ENCODE measurements at places on chromosomes 6 and 20.

- DNase-seq, result no peak
Measured at GRCh38 chr6:45382391-45382790, 4.7 kb upstream of the SUPT3H start.

- peak; percentile 25 for DNase-seq
Measured at GRCh38 chr20:58433759-58434158, 44.7 kb downstream of the VAPB start.

DNA sequence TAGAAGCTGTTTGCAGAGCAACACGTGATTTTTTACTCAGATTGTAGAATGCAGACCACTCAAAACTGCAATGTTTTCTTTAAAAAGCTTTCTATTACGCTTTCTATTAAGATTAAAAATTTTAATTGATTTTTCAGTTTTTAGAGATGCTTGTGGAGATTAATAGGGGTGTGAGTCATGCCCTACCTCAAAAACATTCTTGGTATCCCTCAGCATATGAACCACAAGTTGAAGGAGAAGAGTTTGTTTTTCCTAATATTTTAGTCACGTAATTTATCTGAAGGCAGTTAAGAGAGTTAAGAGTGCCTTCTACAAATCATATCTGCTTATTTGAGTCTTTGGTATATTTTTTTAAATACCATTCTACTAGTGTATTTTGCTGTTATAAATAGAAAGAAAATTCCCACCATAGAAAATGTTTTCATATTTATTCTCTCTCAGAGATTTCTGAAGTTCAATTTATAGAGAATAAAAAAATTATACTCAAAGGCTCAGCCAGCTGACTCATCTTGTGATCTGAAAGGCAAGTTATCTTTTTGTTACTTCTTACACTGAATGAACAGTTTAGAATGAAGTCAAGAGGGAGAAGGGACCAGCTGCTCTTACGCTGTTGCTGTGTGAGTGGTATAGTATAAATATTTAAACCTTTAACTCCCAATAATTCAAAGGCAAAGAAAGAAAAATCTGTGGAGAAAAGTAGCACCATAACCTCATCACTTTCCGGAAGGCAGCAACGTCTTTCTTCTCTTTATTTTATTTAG lies 7.6 kb downstream of the RIPOR2 start:
- DNase-seq, result no peak

DNA sequence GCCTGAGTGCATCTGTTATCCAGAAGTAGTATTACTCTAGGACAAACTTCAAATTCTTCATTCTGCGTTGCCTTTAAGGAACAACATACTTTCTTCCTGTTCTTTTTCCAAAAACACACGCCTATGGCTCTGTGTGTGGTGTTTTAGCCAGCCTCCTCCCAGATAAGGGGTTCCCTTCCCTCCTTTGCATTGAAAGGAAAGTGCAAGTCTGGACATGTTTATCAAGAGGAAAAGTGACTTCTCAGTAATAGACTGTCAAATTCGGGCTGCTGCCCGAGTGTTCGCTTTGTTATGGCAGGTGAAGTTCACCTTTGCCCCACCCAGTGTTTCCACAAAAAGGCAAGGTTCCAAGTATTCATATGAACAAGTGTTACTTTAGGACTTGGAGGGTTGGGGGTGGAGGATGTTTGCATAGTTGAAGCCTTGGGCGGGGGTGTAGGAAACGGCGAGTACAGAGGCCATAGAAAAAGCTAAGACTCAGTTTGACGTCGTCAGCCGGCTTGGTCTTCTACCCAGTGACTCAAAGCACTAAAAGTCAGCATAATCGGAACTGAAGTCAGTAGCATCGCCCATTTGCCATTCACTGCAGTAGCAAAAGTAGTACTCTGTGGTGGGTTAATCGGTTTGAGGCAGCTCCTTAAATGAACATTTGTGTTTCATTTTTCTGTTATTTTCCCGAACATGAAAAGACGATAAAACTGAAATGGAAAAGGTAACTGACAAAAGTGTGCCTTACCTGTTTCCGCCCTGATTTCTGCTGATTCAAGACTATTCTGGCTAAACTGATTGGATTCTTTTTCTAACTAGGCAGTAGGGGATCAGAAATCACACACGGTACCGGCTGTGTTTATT lies 12.5 kb downstream of the PRDM1 start:
- no peak for DNase-seq

DNA sequence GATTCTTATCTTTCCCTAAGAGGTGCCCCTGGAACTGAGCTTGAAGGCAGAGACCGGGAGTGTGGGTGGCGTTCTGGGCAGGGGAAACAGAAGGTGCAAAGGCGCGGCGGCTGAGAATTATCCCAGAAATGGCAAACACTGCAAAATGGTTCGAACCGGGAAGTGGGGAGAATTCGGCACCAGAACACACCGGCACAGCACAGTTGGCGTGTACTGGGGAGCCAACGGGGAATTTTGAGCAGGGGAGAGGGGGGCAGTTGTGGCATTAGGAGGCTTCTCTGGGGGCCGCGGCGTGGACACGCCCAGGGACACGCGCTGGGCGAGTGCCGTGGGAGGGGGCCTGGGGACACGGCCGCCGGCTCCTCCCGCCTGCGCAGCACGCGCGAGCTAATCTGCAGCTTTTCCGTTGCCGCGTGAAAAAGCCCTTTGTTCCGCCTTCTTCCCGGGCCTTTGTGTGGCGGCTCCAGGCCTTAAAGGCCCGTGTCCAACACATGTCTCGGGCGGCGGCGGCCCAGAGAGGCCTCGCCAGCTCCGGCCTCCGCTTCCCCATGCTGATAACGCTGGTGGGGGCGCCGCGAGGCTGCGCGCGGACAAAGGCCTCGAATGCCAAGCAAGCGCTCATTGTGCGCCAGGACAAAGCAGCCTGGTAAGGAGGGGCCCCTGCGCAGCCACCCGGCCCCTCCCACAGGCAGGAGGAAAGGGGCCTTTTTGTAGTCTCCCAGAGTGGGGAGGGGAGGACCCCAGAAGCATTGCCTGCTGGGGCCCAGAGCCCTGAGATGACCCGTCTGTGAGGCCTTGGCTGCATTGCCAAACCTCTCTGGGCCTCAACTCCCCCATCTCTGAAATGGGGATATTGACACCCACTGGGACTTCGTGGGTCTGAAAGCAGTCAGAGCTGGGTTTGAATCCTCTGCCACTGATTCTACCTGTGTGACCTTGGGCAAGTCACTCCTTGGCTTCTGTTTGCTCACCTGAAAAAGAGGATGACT lies 82.8 kb downstream of the CD40 start:
- DNase-seq, result no peak

GRCh38 chr20:198225-198624 lies 8.7 kb upstream of the DEFB128 start:
- DNase-seq, result no peak

Measured in SW 1271 (cell line).